ENCODE measurements at places on chromosomes 11 and 22.

DNA sequence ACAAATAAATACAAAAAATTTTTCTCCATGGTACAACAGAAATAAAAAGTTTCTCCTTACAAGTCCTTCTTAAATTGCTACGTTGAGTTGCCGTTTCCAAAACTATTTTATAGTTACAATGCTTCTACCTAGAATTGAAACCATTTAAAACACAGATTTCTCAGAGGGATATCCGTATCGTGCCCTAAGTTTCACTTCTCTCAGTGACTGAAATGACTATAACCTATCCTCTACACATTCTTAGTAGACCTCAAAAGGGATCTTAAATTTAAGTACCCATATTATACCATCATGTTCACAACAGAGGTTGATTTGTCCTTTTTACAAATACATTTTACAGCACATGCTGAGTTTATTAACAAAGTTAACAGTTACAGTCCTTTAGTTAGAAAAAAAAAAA is 44.1 kb downstream of the USP28 start:
- H3K36me3 ChIP-seq, result peaks cover 3% of the 10 kb centered on the region
- no peak overlapping the region for H3K4me3 ChIP-seq
- H3K4me1 ChIP-seq, result no peaks in the 10 kb centered on the region
- DNase-seq, result no peak
- H3K27ac ChIP-seq, result no peak overlapping the region

DNA sequence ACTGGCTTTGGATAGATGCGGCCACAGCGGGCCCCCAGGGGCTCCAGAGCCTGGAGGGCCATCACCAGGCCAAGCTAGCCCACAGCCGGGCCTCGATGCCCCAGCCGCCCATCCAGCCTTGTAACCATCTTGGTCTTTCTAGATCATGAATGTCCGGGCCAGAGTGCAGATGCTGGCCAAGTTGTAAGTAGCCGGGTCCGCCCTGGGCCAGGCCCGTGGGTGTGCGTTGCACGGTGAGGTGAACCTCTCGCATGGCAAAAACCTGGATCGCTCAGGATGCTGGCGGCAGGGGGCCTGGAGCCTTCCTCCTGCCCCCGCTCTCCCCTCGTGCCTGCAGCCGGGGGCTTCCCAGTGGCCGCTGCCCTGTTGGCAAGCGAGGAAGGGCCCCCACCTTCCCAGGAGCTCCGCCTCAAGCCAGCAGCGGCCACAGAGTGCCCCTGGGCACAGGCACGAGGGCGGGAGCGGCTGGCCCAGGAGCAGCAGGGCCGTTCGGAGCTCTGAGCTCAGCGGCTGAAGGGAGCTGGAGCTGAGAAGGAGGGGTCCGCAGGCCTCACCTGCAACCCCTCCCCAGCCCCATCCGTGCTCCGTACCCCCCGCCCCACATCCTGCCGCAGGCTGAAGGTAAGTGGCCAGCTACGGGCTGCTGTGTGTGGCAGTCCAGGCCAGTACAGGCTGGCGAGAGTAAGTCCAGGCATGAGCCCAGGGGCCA is 10.9 kb upstream of the MRPL23 start:
- no peaks in the 10 kb centered on the region for H3K36me3 ChIP-seq
- H3K4me1 ChIP-seq, result no peaks in the 10 kb centered on the region
- no peak overlapping the region for H3K4me3 ChIP-seq
- no peak overlapping the region for H3K27ac ChIP-seq
- H3K27me3 ChIP-seq, result no peaks in the 10 kb centered on the region

DNA sequence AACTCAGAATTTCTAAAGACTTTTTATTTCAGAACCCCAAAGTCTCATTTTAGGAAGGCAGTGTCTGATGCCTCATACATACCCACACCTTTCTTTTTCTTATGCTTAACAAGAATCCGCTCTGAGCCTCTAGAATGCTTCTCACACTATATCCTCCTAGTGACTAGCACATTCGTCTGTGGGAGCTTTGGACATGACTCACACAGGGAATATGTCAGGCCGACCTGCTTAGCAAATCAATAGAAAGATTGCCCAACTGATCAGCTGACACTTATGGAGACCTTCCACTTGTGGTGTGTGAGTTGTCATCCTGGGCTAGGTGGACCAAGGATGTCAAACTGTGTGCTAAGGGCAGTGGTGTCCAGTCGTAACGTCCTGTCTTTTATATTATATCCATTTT is 129.9 kb upstream of the TTC12 start:
- H3K27ac ChIP-seq, result no peak overlapping the region
- no peak overlapping the region for H3K4me3 ChIP-seq
- no peaks in the 10 kb centered on the region for H3K4me1 ChIP-seq
- DNase-seq, result no peak

DNA sequence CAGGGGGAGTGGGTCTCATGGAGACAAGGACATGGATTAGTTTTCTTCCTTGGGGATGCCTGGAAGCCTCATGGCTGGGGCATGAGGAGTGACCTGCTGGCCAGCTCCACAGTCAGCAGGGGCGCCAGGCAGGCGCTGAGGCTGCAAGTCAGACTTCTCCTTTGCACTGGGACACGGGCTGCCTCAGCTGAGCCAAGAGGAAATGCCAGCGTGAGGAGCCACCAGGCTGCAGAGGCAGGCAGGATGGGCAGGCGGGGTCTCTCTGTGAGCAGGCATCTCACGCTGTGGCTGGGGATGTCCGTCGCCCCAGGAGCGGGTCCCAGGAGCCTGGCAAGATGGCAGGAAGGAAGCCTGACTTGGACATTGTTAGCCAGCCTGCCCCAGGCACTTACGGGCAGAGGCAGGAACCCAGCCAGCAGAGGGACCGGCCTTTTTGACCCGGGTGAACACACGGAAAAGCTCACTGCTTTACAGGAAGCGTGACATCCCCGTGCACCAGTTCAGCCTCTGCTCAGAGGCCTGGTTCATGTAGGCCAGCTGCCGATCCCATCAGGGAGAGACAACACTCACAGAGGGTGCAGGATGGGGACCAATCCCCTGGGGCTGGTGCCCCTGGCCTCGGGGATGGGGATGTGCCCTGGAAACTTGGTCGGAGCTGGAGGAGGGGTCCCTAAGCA is 10.2 kb downstream of the GNB1L start:
- H3K4me1 ChIP-seq, result peaks cover 24% of the 10 kb centered on the region
- H3K36me3 ChIP-seq, result peaks cover 9% of the 10 kb centered on the region
- H3K4me3 ChIP-seq, result no peak overlapping the region
- no peak overlapping the region for H3K27ac ChIP-seq
